ENCODE measurements at places on chromosomes 2 and 18. TPM values are rescaled to one million over a fixed set of nuclear protein-coding genes. Genes with fewer than 3 reads are reported as not detected.

REG3G gene
- not detected for total RNA-seq

PDE1A gene
- 23.6 TPM for total RNA-seq

HMSD gene
- total RNA-seq = 0.18 TPM

KIF1A gene
- total RNA-seq = 10.5 TPM

POTEI gene
- total RNA-seq = 0.06 TPM

ABCG5 gene
- total RNA-seq = 0.18 TPM

Measured in metanephros (tissue), 2 donors.